ENCODE measurements at places on chromosomes 13 and 19.

GRCh38 chr19:15843203-15843893, 27.9 kb upstream of the OR10H1 start:
- DNase-seq: no peak

- DNase-seq: no peak
Measured at GRCh38 chr13:31756346-31756745, 17.0 kb downstream of the RXFP2 start.

GRCh38 chr13:109156181-109156935, 526.9 kb downstream of the MYO16 start:
- DNase-seq: no peak

DNA sequence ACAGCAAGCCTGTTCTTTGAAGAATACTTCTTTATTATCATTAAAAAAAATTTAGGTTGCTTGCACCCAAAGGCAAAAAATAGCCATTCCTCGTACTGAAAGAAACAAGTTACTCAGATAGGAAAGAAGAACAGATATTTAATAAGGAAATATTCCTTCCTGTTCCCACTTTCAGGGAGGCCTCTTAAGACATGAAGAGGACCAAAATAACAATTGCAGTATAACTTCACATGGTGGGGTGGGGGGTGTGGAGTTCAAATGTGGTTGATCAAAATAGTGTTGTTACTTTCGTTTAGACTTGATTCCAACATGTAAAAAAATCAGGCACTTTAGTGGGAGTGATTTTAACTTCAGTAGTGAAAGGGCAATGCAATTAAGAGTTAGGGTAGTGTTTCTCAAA, 3.6 kb downstream of the RGCC start:
- DNase-seq: no peak

GRCh38 chr13:43171489-43171888, 148.1 kb downstream of the DNAJC15 start:
- DNase-seq: no peak

DNA sequence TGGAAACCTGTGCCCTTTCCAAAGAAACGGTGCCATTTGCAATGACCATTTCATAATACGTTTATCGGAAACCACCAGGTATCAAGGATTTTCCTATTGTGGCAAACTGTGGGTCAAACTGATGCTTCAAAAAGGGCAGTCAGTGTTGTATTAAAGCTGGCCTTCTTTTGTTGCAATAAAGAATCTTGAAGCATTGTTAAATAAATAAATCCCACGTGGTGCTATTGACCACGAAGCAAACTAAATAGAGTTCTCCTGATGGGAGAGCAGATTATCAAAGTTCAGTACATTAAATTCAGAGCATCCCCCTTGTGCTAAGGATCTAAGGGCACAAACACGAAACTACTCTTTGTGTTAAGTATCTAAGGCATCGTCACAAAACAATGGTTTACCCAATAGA, 545.9 kb upstream of the MIR17HG start:
- DNase-seq: no peak

DNA sequence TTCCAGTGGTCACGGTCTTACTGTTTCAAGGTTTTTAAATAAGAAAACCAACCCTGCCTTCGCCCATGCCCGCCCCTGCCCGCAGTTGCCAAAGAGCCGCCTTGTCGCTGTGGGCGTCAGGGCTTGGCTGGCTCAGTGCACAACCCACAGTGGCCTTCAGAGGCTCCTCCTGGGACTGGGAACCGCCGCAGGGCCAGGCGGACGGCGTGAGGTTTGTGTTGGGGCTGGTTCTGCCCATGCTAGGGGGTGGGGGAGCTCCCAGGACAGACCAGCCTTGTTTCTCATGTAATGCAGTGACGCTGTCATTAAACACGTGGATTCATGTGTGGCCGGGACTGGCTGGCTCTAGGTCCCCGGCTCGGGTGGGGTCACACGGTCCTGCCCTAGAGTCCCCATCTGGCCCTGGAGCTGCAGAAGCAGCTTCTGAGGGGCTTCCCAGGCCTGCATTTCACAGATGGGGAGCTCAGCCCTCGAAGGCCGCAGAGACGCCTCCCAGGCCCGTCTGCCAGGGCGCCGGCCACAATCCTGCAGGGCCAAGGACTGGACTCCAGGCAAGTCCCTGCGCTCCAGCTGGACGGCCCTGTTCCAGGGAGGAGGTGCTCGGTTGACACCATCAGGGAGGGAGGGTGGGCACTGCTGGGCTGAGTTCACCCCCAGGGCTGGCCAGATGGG, 2.4 kb upstream of the TEKTIP1 start:
- DNase-seq: peak; percentile 80

- no peak for DNase-seq
Measured at GRCh38 chr13:75135325-75135825, 346.6 kb downstream of the TBC1D4 start.

GRCh38 chr13:22060187-22060586, 389.3 kb downstream of the FGF9 start:
- DNase-seq: no peak

GRCh38 chr13:40539576-40540327, 126.7 kb downstream of the FOXO1 start:
- DNase-seq: no peak

DNA sequence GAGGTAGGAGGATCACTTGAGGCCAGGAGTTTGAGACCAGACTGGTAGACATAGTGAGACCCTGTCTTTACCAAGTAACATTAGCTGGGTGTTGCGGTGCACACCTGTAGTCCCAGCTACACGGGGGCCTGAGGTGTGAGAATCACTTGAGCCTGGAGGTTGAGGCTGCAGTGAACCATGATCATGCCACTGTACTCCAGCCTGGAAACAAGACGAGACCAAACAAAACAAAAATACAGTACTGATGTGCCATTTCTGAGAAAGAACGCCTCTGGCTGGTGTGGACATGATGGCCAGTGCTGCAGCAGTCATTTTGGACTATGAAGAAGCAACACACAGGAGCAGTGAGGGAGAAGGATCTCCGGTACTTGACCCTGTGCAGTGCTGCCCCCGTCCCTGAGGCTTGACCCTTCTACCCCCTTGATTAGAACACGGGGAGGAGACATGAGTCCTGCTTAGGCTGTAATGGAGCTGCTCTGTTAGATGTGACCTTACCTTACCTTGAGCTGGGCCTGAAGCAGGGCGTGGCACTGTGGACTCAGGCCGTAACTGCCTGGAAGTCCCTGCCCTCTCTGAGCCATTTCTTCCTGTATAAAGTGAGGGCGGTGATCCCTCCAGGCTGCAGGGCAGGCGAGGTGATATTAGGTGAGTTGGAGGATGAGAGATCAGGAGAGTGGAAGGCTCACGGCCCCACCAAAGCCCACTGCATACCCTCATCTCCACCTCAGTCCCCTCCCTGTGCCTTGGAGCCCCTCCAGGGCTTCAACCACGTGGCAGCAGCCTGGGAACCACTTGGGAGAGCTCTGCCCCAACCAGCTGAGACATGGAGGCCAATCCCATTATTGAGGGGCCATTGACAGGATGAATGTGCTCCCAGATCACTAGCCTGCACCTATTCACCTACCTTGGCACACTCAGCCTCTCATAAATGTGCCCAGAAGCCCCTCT, 5.9 kb downstream of the RPL18A start:
- DNase-seq: no peak

DNA sequence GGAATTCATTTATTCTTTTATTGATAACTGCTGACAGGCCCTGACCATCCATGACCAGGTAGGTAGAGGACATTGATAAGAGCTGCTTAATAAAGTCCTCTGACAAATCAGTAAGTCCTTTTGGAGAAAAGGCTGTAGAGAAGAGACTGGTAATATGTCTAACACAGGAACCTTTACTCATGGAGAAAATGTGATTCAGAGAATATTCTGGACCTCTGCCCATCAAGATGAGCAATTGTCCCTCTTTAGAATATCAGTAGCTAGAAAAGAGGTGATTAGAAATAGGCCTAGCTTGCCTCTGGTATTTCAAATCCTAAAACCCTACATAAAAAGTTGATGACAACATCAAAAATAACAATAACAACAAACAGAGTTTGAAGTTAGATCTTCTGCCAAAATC, 642.3 kb downstream of the TBC1D4 start:
- no peak for DNase-seq

All from dorsolateral prefrontal cortex (tissue), 122 donors.